ENCODE measurements at places on chromosomes 5 and 9. TPM values are rescaled to one million over a fixed set of nuclear protein-coding genes. Genes with fewer than 3 reads are reported as not detected.

TESK1 gene
- total RNA-seq = 53.5 TPM

AGXT2 gene
- not detected for total RNA-seq

POLR3G gene
- 1.5 TPM for total RNA-seq

CTSV gene
- not detected for total RNA-seq

MARCOL gene
- not detected for total RNA-seq

All from CD4-positive, alpha-beta memory T cell (primary cell).